GM04504 (cell line): ENCODE measurements at places on chromosomes 4 and X.

DNA sequence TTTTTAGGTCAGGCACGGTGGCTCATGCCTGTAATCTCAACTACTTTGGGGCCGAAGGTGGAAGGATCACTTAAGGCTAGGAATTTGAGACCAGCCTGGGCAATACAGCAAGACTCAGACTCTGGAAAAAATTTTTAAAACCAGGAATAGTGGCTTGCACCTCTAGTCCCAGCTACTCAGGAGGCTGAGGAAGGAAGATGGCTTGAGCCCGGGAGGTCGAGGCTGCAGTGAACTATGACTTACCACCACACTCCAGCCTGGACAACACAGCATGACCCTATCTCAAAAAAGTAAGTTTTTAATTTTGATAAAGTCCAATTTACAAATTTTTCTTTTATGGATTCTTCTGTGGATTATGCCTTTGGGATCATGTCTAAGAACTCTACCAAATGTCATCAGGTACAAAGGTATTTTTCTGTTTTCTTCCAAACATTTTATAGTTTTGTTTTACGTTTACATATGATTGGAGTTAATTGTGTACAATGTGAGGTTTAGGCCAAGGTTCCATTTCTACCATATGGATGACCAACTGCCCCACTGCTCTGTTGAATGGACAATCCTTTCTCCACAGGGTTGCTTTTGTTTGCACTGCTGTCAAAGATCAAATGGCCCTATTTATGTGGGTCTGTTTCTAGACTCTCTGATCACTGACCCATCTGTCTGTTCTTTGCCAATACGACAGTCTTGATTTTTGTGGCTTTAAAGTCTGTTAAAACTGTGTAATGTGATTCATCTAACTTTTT lies 48.2 kb downstream of the CPLX1 start:
- DNase-seq, result no peak

GRCh38 chr4:156594624-156595023 lies 377.0 kb downstream of the PDGFC start:
- no peak for DNase-seq

GRCh38 chrX:119728487-119728886 lies 29.9 kb upstream of the SOWAHD start:
- DNase-seq, result no peak

DNA sequence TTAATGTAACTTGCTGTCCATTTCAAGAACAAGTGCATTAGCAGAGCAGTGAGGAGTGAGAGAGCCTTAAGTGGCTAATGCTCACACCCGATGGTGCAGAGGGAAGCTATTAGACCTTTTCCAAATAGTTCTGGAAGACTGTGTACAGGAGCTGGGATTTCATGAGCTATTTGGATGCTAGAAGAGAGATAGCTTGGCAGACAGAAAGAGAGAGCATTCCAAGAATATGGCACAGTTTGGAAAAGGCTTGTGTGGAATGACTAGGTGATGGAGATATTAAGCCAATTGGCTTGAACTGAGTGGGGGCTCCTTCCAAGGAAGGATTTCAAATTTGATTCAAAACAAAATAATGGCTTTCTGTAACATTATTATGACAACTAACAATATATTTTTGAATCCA lies 1097.2 kb upstream of the TENM3 start:
- DNase-seq, result no peak

DNA sequence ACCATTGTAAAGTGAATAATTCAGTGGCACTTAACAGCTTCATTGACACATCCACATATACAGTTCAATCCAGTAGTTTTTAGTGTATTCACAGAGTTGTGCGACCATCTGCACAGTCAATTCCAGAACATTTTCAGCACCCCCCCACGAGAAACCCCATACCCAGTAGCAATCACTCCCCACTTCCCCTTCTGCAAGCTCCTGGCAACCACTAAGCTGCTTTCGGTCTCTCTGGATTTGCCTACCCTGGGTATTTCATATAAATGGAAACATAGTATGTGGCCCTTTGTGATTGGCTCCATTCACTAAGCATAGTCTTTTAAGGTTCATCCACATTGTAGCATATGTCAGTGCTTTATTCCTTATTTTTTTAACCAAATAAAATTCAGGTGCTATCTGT lies 10.0 kb downstream of the MSL3 start:
- no peak for DNase-seq

GRCh38 chrX:36916941-36917340 lies 91.2 kb upstream of the FAM47C start:
- DNase-seq, result no peak

- DNase-seq, result no peak
Observed at GRCh38 chr4:1771555-1772305, 21.4 kb upstream of the FGFR3 start.

DNA sequence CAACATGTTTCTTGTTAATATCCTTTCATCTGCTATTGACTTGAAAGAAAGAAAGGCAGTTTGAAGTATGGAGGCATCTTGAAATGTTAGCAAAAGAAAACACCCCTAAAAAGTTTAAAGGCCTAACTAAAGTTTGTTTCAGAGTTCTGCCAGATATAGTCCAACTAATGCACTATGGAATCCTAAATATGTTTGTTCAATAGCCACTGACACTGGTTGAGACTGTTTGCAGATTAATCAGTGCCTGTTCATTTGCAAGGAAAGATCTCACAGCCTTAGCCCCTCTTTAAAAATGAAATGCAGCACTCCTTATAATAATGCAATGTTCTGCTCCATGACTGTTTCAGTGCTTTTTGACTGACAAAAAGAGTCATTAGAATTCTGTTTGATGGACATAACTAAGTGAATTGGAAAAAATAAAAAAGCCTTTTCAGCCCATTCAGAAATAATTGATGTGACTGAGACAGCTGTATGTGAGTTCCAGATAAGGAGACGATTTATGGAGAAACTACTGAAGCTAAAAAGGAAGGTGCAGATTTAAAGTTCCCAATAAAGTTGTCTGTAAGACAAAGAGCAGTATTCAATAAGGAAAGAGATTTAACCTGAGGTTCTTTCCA lies 192.0 kb downstream of the PCDH7 start:
- DNase-seq, result no peak

- no peak for DNase-seq
Observed at GRCh38 chrX:132435222-132435621, 53.6 kb downstream of the MBNL3 start.

- no peak for DNase-seq
Observed at GRCh38 chr4:88949605-88950004, 107.4 kb downstream of the FAM13A start.

DNA sequence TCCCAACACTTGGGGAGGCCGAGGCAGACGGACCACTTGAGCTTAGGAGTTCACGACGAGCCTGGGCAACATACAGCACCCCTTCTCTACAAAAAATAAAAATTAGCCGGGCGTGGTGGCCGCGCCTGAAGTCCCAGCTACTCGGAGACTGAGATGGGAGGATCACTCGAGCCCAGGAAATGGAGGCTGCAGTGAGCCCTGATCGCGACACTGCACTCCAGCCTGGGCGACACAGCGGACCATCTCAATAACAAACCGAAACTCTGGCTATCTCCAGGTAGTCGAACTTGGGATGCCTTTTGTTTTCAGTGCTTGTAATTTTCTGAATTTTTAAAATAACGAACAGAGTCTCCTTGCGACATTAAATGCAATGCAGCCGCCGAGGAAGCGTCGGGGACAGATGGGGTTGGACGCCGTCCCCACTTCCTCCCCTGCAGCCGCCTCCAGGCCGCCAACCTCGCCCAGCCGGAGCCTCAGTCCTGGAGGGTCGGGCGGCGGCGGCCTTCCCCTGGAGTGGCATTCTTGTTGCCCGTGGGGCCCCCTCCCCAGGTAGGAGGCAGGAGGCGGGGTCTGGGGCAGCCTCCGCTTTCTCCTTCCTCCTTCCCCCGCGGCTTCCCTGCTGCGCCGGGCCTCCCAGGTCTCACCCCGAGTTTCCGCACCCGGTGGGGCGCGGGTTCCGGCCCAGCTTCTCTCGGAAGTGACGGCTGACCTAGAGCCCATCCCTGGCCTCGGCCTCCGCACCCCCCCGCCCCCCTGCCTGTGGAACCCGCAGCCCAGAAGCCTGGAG lies 14.6 kb downstream of the HMX1 start:
- no peak for DNase-seq

- DNase-seq, result no peak
Observed at GRCh38 chrX:111759686-111760085, 78.7 kb downstream of the ALG13 start.

DNA sequence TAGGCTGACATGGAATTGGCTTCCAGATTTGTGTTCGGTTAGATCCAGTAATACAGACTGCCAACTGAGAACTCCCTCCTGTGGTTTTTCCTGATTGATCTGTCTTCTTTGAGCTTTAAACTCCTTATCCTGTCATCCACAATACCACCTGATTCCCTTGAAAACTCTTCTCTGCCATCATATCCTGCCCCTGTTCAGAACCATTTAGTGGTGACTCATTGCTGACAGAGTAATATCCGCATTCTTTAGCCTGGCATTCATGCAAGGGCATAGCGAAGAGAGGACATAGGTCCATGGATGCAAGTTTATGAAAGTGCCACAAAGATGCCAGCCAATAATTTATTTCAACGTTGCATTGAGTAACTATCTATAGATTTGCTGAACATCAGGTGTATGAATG lies 76.6 kb downstream of the ITIH6 start:
- DNase-seq, result no peak

GRCh38 chr4:62533573-62533972 lies 1333.4 kb downstream of the ADGRL3 start:
- DNase-seq, result no peak

- DNase-seq, result no peak
Observed at GRCh38 chr4:174332741-174333493, 49.2 kb downstream of the CEP44 start.

- DNase-seq, result no peak
Observed at GRCh38 chr4:113773756-113774155, 12.2 kb upstream of the CAMK2D start.

DNA sequence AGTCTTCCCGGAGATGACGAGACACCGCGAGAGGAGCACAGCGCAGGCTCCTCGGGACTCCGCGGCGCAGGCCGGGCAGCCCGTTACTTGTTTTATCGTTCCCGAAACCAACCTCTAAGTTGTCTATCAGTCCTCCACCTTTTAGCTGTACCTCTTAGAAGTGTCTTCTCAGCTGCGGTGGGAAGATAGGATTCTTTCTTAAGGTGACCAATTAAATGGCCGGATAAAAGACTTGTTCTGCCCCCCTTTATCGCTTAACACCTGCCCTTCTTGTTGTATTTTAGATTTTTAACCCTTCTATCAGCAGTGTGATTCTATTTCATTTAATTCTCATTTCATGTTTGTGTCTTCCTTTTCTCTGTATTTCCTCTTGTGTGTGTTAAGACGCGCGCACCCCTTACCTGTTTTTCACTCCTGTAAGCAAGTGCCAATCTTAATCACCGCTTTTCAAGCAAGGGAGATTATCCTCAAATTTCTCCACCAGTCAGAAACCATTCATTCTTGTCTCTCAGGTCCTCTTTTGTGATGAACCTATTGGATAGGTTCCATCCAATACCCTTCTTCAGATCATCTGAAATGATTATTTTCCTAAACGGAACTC lies at the start of gene SLC9B2:
TSS of gene SLC9B2 (minus strand) at position 15 of the 601 bp plus-strand sequence. CDS start 9,211 bp downstream, outside the sequence.
- no peak for DNase-seq

DNA sequence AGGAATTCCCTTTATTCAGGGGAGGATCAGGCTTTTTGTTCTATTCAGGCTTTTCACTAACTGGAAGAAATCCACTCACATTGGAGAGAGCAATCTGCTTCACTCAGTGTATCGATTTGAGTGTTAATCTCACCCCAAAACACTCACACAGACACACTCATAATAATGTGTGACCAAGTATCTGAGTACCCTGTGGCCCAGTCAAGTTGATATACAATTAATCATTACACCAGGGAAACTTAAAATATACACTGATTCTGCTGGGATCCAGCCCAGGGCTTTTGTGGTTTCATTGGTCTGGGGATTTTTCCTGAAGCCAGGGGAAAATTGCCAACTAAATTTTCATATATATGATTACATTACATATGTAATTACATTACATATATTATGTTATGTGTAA lies 44.0 kb upstream of the GATB start:
- DNase-seq, result no peak

DNA sequence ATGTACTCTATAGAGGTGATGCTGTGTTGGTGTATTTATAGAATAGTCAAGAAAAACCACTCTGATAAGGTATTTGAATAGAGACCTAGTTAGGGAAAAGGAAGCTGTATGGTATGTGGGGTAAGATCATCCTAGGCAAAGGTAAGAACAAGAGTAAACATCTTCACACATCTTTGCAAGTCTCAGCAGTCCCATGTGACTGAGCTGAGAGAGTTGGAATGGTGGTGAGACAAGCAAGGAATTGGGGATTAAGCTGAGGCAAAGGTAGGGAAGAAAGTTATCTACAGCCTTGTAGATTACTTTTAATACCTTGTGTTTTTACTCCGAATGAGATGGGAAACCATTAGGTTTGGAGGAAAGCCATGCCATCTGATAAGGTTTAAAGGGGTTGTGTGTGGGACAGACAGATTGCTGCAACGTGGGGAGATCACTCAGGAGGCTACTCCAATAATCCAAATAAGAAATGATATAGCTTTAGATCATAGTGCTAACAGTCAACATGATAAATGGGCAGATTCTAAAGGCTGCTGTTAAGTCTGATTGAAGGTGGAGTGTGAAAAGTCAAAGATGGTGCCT lies 31.7 kb upstream of the MANBA start:
- no peak for DNase-seq

DNA sequence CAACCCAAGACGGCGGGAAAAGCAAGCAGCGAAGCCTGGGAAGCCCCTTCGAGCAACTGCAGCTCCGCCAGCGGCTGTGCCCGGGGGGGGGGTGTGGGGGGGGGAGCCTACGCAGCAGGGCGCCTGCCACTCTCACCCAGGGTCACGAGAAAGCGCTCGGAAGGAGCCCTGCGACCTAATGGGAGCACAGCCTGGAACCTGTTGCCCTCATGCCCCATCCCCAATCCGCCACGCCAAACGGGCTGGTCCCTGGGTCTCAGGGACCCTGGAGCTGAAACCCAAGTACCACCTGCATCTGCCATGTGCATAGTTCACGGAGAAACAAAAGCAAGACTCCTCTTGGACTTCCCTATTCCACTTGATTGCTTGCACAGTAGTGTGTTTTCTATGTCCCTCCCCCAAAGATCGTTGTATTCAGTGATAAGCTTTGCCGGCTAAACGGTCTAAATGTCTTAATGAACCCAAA lies 359 bp upstream of the GAB3 start:
- DNase-seq, result no peak

- no peak for DNase-seq
Observed at GRCh38 chr4:107349266-107349665, 313.2 kb upstream of the DKK2 start.

DNA sequence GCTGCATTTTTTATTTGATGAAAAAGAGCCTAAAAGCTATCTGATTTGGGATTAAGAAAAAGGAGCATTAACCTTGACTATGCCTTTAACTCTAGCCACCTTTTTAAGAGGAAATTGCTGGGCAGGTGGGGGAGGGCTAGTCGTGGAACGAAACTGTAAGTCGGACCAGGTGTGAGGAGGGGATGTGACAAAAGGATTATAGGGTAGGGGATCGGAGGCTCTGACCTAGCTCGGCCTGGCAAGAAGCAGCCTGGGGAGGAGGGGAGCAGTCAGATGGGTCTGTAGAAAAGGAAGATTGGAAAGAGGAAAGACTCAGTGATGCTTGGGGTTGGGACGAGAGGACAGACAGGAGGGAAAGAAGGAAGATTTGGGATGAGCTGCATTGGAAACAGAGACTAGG lies 21.1 kb upstream of the SPCS3 start:
- DNase-seq, result no peak

- DNase-seq, result peak; percentile 10
Observed at GRCh38 chrX:52082578-52082977, 13.6 kb upstream of the MAGED4B start.
